ENCODE measurements at places on chromosomes 4 and X.

DNA sequence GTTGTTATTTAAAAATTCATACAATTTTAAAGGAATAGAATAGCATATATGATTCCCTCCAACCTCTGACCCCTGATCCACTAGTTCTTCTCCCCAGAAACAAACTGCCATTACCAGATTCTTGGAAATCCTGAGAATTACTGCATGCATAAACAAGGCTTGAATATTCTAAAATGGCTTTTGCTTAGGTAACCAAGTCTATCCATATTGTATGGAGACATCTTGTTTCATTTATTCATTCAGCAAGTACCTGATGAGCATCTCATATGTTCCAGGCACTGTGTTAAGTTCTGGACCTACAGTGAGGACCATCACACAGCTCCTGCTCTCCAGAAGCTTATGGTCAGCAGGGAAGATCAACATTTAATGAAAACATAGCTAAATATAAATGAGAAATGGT lies 49.4 kb downstream of the TMEM164 start:
- DNase-seq, result no peak

DNA sequence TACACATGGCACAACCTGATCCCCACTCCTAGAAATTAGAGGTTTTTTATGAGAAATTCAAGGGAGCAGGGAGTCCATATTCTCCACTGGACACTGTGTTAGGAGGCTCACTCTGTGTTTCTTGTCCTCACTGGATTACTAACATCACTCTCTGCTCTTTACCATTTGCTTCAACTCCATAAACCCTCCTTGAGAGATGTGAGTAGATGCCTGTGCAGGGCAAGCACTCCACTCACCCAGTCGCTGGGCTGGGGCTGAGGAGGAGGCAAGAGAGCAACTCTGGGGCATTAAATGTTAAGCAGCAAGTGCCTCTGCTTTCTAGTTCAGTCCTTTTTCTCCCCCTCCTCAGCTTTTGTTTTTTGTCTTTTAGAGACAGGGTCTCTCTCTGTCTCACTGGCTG lies 115.1 kb downstream of the LARP7 start:
- DNase-seq, result no peak

DNA sequence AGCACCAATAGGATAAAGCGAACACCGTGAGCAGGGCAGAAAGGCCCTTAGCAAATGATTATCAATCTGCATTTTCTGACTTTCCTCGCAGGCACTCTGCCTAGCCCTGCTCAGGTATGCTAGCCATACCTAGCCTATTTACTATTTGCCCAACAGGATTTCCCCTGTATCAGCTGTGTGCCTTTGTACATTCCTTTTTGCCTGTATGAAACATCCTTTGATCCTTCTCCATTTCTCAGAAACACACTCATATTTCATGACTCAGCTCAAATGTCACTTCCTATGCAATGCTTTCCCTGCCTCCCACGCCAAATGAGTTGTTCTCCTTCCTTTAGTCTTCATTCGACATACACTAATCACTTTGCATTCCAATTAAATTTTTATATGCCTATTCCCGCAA lies 37.2 kb downstream of the PCDH7 start:
- DNase-seq, result peak; percentile 30

DNA sequence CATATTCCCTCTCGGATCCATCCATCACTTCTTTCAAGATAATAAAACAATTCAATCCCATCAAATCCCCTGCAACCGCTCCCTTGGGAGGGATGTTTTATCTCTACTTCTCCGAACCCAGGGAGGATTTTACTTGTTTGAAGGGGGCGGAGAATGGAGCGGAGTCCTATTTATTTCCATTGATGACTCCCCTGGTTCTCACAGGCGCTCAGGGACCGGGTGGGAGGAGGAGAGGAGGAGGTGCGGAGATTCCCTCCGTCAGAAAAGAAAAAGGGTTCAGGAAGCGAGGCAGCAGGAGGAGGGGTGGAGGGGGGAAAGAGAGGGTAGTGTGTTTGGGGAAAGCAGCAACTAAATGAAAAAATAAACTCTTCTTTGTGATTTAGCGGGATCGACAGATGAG lies 2.1 kb downstream of the NDNF start:
- no peak for DNase-seq

DNA sequence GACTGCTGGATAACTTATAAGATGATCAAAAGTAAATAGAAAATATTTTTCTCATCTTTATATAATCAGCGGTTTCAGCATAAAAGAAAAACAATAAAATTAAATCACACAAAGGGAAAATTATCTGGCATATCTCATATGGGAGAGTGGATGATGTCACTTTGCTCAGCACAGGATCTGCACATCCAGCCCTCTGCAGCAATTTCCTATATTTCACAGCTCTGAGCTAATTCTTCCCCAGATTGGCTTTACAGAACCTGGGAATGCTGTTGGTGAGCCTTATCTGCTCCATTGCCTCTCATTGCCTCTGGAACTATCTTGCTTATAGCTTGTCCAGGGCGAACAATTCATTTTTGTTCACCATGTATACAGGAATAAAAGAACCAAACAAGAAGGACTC lies 21.0 kb downstream of the FREM3 start:
- no peak for DNase-seq

DNA sequence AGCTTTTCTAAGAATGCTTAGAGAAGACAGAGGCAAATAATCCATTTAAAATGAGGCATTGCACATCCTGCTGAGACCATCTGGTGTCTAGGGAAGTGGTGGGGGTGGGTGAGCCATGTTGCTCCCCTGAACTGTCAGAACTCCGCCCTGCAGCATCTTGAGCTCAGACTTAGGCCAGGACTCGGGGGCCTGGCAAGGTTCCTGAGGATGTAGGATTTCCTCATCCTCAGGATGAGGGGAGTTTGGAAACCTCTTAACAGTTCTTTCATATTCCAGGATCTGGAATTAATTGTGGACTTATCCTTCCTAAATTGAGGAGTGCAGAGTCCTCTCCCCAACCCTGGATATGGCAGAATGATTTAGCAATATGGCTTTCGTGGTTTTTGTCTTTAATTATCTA lies 6.6 kb downstream of the TLL1 start:
- no peak for DNase-seq

DNA sequence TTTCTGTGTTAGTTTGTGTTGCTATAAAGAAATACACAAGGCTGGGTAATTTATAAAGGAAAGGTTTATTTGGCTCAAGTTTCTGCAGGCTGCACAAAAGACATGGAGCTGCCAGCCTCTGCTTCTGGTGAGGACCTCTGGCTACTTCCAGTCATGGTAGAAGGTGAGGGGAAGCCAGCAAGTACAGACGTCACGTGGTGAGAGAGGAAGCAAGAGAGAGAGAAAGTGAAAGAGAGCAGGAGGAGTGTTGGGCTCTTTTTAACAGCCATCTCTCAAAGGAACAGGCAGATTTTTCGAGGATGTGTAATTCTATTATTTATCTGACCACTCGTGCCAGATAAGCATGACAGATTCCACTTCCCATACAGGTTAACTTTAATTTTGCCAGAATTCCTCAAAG lies 1199.1 kb downstream of the ADGRL3 start:
- no peak for DNase-seq

- DNase-seq, result no peak
These were observed 22.6 kb downstream of the BCLAF3 start for GRCh38 chrX:19968276-19968675.

DNA sequence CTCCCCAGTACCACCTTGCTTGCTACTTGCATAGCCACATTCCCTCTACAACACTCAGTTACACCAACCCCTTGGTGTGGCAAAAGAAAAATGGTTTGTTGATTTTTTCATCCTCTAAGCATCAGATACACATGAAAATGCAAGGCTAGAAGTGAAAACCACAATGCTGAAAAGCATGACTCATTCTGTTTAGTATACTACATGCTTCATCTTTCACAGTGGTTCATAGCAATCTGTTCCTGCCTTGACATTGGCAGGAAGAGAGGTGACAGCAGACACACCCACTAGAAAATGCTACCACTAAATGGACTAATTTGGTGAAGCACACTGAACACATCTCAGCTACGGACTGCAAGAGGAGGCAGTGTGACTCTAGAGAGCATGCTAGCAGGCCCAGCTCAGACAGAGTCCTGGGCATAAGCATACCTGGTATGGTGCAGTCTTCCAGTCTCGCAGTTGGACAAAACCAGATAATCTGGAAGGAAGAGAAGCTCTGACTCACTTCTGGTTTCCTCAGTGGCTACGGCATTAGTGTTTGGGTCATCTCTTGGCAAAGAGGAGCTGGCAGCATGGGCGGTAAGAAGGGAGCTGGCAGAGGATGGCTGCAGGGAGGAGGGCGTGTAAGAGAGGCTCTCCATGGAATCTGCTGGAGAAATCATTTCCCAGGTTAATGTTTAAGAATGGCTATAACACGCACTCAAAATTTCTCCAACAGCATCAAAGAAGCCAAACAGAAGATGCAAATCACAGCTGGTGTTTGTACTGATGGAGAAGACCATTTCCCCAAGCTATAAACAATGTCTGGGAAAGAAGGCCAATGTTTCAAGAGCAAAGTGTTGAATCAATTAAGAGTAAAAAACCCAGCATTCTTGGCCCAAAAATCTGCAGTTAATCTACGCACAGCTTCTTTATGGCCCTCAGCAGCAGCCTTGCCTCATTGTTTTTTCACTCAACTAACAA lies 37.8 kb downstream of the GAB3 start:
- no peak for DNase-seq

DNA sequence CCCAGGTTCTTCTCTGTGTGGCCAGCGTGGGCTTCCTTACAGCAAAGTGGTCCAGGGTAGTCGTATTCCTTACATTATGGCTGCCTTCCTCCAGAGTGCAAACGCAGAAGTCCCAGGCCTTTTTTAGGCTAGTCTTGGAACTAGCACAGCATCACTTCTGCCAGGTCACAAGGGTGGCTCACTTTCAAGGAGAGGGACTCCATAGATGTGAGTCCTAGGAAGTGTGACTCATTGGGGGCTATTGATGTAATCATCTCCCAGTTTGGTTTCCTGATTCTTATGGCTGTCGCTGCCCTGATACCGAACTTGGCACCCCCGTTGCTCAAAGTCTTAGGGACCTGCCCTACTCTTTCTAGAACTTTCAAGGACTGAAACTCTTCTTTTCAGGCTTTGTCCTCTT lies 140.0 kb downstream of the DCK start:
- DNase-seq, result no peak

- DNase-seq, result no peak
These were observed 15.4 kb upstream of the MSANTD1 start for GRCh38 chr4:3233391-3234071.

DNA sequence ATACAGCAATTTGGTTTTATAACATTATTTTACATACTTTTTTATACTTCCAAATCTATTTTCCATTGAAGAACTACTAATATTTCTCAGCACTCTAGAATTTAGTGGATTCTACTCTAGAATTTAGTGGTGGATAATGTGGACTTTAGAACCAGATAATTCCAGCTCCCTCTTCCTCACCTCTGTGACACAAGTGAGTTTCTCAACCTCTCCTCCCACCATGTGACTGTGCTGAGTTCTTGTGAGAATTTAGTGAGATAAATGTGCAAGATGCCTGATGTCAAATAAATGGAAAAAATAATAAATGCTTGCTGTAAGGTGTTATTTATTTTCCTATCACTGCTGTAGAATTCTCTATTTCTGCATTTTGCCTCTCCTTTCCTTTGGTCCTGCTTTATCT lies 107.3 kb downstream of the CPEB2 start:
- no peak for DNase-seq

DNA sequence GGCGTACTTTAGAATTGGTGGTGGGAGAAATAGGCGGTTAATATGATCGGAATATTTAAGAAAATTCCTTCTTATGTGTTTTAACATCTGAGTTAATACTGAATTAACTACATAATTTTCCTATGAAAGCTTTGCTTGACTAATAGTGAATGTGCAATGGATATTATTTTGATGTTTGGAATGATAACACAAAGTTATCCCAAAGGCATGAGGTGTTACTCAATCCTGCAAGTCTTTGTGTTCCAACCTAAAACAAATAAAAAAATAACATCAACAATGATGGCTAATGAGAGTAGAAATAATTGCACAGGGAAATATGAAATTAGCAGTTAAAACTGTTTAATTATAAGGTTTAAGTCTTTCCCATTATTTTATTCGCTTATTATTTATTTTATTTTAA lies 183.6 kb upstream of the ARSJ start:
- DNase-seq, result no peak

DNA sequence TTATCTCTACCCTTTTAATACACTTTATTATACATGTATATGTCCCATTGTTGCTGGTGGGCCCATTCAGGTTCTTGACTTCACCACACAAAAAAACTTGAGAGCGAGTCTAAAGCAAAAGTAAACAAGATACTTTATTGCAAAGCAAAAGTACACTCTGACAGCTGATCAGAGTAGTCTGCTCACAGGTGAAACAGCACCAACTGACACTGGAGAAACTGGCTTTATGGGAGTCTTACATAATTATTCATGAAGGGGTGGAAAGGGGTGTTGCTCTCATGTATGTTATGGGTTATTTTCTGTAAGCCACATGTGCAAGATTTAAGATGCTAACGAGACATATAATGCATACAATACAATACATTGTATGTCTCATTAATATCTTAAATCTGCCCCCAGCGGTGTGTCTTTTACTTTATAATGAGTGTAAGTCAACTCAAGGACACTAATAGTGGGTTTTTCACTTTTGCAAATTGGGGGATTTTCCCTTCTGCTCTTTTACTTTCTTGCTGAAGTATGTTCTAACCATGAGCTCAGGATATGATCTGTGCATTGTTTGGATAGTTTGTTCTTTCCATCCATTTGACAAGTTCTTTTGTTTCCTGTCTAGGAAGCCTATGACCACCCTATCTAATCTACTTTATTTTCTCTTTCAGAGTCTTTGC lies 256.1 kb upstream of the ITM2A start:
- no peak for DNase-seq

GRCh38 chr4:110682311-110682710 lies 59.4 kb upstream of the PITX2 start:
- DNase-seq, result no peak

GRCh38 chrX:2690856-2691542 lies at the start of gene CD99:
CD99 (plus strand) TSS chrX:2691295; CDS start chrX:2691361, 66 bp downstream.
- peak; percentile 75 for DNase-seq

- DNase-seq, result peak; percentile 17
These were observed 80.3 kb downstream of the GPC4 start for GRCh38 chrX:133335027-133335426.

- DNase-seq, result no peak
These were observed 45.1 kb downstream of the ARHGEF9 start for GRCh38 chrX:63739885-63740284.

GRCh38 chr4:185109736-185110135 lies 33.3 kb upstream of the SLC25A4 start:
- DNase-seq, result no peak

All from stromal cell of bone marrow (primary cell).